Cardiac fibroblast (primary cell): ENCODE measurements at places on chromosomes 3 and 15.
A peak's percentile ranks its signal among the peaks of the same experiment; 100 is the strongest.

DNA sequence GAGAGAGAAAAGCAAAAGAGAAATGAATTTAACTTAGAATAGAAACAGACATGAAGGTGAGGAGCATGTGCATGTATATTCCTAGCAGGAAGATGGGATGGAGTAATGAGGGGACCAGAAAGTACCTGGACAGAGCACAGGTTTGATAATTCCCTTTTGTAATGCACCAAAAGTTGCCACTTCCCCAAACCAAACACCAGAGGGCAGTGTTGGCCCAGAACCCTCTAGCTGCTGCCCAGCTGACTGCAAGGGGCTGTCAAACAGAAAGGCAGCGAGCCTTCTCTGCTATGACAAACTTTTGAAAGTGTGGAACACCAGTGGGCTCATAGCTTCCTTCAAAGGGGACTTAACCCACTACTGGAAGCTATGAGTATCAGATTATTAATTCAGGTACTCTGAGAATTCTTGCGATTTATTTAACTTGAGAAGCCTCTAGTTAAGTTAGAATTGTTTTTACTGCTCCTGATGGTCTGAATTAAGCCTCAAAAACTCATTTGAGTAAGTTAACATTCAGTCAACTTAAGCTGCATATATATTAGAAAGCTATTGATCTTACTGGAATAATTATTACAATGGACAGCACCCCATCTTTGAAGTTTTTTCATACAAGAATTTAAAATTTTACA lies 234.9 kb downstream of the NEK10 start:
- peak; percentile 75 for DNase-seq

GRCh38 chr15:58732625-58733363 lies 16.7 kb downstream of the ADAM10 start:
- no peak for DNase-seq

- DNase-seq: no peak
Measured at GRCh38 chr3:196643201-196643749, 3.8 kb downstream of the NRROS start.

- DNase-seq: peak; percentile 43
Measured at GRCh38 chr15:72319360-72319984, 485 bp downstream of the CELF6 start.

- peak; percentile 74 for DNase-seq
Measured at GRCh38 chr3:197352382-197352781, 54.0 kb upstream of the DLG1 start.

DNA sequence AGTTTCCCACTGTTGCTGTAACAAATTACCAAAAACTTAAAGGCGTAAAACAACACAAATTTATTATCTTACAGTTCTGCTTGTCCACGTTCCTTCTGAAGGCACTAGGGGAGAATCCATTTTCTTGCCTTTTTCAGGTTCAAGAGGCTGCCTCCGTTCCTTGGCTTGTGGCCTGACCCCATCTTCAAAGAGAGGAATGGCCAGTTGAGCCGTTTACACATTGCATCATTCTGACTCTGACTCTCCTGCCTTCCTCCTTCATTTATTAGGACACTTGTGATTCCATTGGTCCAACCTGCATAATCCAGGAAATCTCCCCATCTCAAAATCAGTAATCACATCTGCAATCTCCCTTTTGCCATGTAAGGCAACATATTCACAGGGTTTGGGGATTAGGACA lies 122.7 kb upstream of the BHLHE40 start:
- no peak for DNase-seq

DNA sequence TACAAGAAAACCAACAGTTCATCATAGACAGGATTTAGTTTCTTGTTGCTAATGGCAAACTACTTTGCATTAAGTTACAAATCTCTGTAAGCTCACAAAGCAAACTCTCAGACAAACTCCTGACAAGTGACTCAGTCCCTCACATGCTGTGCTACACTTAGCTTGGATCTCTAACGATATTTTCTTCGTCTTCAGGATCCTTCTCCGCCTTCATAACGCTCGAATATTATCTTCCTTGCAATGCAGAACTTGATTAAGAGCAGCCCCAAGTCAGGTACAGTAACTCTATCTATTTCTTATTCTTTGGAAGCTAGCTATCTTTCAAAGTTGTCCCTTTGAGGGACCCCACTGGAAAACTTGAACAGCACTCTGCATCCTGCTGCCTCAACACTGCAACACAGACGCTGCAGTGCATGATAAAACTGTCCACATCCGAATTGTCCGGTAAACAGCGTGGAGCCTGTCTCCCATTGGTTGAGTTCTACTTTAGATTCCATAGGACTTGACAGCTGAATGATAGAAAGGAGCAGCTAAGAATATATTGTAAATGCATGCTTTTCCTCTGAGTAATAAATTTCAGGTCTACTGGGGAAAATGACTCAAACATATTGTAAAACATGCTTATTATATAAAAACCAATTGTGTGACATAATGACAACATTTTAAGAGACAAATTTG lies 61.3 kb downstream of the UACA start:
- DNase-seq: peak; percentile 60

- DNase-seq: no peak
Measured at GRCh38 chr15:65375871-65376607, 1.8 kb downstream of the IGDCC3 start.

DNA sequence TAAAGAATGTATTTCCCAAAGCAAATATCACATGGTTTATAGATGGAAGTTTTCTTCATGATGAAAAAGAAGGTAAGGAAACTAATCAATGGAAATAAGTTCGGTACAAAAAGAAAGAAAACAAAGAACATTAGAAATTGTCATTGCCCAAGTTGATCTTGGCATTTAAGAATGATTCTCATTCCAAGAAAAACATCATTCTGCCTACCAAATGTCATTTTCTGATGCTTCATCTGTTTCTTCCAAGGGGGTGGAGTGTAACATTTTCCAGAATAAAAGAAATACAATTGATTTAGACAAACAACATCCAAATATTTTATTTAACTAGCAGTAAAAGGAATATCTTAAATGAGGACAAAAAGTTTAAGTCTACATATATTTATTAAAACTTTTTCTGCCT lies 3.0 kb upstream of the ZBED2 start:
- DNase-seq: no peak

GRCh38 chr15:39963786-39964185 lies 29.9 kb downstream of the EIF2AK4 start:
- DNase-seq: no peak

GRCh38 chr3:81277853-81278252 lies 483.6 kb downstream of the GBE1 start:
- DNase-seq: peak; percentile 51

GRCh38 chr3:464255-464654 lies 267.7 kb downstream of the CHL1 start:
- DNase-seq: no peak

DNA sequence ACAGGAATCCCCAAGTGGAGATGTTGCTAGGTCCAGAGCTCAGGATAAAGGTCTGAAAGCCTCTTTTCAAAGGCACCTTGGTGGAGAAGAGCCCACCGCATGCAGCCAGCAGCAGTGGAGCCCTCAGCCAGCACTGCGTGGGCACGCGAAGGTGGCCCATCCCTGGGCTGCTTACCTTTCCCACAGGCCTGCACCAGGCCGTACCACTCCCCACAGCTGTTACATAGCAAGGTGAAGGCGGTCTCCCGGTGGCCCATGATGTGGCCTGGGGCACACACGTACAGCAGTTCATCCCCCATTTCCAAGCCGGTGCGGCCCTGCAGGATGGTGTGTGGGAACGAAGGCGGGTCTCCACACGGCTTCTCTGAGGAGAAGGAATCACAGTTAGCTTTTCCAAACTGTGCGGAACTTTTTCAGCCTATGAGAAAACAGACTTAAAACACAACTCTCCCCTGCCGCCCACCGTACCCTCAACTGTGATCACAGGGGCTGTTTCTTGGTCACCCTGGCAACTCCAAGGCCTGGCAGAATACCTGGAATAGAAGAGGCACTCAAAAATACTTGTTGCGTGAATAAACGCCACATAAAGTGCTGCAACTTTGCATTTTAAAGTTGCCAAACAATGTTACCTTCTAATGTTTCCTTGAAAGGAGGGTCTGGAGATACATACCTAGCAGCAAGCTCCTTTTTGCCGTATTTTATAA lies 43.7 kb downstream of the SUSD5 start:
- peak; percentile 12 for DNase-seq

- peak; percentile 44 for DNase-seq
Measured at GRCh38 chr3:57179580-57180410, 14.6 kb upstream of the IL17RD start.

DNA sequence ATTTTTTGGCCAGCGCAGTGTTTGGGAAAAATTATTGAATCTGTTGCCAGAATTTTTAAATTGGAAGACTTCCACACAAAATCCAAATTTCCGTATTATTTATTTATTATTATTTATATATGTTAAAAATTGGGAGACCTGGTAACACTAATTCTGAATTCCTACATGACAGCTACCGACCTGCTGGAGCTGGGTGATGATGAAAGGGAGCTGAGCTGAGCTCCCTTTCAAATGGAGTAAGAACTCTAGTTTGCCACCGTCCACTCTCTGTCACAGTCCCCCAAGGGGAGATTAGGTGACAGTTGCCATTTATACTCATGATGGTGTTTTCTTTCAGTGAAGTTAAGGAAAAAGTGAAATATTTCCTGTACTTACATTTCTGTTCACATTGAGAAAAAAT lies 1.4 kb downstream of the CRTC3 start:
- DNase-seq: no peak

DNA sequence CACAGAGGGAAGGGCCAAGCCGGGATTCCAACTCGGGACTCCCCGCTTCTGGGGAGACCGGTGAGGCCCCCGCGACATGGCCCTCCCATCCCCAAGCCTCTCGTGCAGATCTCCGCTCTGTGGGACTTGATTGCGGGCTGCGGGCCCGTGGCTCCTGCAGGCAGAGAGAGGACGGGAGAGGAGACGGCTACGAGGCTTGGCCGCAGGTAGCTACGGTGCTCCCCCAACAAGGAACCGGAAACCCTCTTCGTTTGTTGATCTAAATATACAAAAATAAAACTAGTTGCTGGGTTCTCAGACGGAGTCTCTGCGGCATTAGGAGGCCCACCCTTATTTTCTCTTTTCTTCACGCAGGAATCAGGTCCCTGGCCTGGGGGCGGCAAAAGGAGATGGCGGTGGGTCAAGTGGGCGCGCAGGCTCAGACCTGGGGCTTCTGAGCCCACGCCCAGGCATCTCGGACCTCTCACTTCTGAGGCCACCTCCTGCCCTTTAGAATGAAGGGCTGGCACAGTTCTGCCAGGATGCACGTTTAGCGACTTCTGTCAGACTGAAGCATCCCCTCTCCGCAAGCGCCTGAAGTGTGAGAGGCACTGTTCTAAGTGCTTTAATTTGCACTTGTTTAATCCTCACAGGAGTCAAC lies 10.9 kb downstream of the GNB5 start:
- DNase-seq: no peak

- DNase-seq: no peak
Measured at GRCh38 chr3:43792904-43793303, 102.2 kb downstream of the ABHD5 start.

GRCh38 chr3:97613139-97613538 lies 151.4 kb upstream of the ARL6 start:
- no peak for DNase-seq

DNA sequence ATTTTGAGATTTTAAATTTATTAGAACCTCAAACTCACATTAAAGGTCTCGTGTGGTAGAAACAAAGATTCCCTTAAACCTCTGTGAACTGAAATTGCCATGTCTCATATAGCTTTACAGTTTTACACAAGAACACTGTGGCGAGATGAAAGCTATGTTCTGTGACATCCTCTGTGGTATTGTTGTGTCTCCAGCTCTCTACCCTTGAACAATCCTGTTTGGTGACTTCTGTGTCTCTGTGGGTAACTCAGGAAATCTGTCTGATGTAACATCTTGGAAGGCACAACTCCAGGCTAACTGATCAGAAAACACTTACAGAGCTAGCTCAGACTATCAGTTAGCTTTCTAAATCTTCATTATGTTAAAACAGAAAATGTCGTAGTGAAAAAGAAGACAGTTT lies 318.8 kb upstream of the GBE1 start:
- no peak for DNase-seq

DNA sequence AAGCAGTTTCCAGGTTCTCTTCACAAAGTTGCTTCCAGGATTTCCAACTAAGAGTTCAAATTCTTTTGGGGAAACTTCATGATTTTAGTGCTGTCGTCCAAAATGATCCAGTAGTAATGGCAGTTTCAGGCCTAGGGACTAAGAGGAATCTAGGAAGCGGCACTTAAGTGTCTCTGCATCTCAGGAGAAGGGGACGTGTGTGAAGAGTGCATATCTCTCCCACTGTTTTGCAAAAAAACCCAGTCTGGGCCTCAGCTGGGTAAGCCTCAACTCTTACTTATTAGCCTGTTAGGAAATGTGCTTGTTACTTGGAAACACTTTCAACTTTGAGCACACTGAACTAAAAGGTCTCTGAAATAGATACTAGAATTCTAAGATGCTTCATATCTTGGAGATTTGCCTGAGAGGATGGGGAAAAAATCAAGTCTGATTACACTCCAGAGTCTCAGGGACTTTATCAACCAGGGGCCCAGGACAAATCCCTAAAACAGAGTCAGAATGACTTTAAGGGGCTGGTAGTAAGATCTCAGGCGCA lies 81.8 kb downstream of the WDR76 start:
- DNase-seq: no peak

DNA sequence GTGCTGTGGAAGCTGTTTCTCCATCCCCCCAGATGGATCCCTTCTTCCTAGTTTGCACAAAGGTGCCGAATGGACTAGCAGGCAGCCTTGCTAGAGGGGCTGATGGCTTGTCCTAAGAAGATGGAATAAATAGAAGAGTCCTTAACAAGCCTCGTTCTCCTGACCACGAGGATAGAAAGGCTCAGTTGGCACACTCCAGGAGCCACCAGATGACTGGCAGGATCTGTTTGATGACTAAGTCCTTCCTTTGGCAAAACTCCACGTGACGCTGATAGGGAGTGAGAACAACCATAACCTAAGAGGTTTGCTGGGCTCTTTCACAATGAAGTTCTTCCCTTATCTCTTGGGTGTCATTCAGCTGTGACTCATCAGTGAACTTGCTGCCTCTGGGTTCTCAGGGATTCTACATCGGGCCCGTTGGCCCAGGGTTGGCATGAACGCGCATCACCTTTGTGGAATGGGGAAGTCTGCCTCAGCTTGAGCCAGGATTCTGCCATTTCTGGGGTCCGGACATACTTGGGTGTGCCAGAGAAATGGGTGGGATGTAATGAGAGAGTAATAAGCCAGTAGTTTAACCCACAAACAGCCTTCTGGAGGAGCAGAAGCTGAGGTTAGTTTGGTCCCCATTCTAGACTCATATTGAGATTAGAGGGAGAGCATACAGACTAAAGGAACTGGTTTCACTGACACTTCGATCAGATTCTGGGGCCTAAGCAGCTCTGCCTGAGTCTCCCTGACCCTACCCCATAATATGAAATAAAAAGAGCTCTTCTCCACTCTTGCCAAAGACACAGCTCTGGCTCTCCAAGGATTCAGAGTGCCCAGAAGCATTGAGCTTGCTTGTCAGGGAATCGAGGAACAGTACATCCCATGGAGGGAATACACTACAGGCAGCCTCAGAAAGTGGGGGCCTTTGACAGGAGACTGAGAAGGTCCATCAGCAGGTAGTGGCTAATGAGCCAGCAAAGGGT lies 2.0 kb upstream of the MELTF start:
- peak; percentile 100 for DNase-seq

GRCh38 chr3:155960060-155960459 lies 89.6 kb downstream of the GMPS start:
- peak; percentile 88 for DNase-seq

- DNase-seq: no peak
Measured at GRCh38 chr15:83656943-83657528, 3.1 kb downstream of the ADAMTSL3 start.

GRCh38 chr3:15974647-15975046 lies 176.9 kb upstream of the ANKRD28 start:
- no peak for DNase-seq

GRCh38 chr3:127203024-127203423 lies 10.1 kb downstream of the PRR23E start:
- no peak for DNase-seq
